ENCODE measurements at places on chromosomes 5 and 9.

GRCh38 chr5:77621440-77621839 lies 17.1 kb downstream of the OTP start:
- DNase-seq = no peak

- DNase-seq = peak; percentile 93
These were observed 575.8 kb downstream of the TLE1 start for GRCh38 chr9:81113453-81114124.

- DNase-seq = no peak
These were observed 8.9 kb downstream of the PLK2 start for GRCh38 chr5:58450811-58451629.

DNA sequence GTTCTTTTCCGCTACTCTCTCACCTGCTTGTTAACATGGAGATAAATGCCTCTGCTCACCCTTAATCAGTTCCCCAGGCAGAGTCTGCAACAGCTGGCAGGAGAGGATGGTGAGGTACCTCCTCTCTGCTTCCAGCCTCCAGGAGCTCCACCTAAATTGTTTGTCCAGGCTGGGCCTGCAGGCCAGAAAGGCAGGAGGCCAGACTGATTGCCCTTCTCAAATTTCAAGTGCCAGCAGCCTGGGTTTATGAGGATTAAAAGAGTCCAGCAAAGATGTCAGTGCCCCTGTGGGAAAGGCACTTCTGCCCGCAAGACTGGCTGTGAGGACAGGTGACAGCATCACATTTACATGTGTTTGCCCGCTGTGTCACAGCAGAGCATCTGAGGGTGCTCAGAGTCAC lies 19.8 kb downstream of the CORO2A start:
- peak; percentile 84 for DNase-seq

All from NCI-H748 treated with DMSO at 0.1 percent for 48 hours (cell line).